ENCODE measurements at places on chromosomes 16 and 17.

GRCh38 chr17:79246225-79247190 lies 171.9 kb downstream of the ENGASE start:
- no peak for DNase-seq

DNA sequence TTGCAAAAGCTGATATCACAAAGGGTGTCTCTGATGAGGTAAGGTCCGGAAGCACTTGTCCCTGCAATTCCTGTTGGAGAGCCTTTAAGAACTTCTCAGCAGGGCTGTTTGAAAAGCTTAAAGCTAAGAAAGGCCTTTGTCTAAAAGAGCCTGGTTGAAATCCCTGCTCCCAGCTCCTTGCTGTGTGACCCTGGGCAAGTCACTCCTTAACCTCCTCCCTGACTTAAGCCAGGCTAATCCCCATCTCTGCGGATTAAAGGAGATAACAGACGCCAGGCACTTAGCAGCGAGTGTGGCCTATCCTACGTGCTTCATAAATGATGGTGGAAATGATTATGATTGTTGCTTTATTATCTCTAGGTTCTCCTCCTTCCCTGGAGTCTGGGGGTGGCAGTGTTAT lies 368.0 kb upstream of the RBFOX1 start:
- DNase-seq = no peak

GRCh38 chr17:28427371-28427770 lies 21.4 kb upstream of the SLC46A1 start:
- no peak for DNase-seq

DNA sequence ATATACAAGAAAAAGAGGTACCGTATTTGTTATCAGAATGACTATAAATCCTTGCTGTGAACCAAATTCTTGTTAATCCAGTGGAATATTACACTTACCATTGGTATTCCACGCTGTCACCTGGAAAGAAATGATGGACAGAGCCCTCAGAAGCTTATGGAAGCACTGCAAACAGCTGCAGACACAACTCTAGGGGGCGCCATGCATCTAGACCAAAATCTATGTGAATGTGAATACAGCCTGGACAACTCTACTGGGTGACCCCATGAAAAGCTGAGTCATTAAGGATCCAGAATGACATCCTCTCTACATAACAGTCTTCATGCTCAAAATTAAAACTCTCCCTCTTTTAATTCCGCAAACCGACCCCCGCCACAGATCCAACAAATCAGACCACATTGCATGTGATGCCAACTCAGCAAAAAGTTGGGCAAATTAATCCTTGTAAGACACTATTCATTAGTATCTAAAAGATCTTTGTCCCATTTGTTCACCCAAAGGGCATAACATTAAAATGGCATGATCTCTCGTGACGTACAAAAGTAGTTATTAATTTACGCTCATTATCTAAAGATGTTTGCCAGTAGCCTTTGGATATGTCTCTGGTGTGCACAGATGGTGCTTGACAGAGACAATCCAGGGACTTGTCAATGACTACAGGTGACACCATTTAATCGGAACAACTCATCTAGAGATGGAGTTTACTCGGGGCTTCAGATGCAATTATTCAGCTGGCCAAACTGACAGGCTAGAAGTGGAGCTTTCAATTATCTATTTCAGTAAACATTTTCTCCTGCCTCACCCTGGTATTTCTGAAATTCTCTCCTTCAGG lies 552.7 kb upstream of the PSMD7 start:
- no peak for DNase-seq

DNA sequence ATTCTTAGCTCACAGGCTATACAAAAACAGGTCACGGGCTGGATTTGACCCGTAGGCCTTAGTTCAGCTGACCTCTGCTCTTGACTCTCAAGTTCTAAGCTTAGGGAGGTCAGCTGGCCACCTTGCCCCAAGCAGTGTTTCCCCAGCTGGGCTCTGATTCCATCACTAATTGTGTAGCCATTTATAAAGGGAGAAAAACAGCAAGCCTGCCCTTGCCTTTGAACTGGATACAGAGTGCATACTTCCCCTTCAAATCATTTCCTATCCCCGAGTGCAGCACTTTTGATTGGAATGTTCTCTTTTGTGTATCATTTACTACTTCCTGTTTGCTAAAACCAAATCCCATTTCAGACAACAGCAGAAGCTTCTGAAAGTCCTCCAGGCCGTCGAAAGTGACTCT lies 153.6 kb downstream of the KATNIP start:
- DNase-seq = no peak

DNA sequence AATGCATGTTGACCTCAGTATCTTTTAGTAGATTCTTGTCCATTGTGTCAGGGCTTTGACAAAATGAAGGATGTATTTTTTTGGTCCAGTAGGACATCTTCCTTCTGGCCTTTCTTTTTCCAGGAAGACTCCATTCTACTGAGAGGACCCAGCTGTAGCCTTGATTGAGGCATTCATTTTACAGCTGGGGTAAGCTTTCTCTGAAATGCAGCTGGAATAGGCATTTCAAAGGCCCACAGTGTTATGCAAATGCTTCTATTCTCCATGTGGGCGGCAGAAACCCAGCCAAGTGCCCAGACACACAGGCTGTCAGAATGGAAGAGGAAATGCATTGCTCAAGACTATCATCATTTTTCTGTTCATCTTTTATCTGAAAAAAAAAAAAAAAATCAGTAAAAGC lies 629.0 kb upstream of the CDH8 start:
- no peak for DNase-seq

DNA sequence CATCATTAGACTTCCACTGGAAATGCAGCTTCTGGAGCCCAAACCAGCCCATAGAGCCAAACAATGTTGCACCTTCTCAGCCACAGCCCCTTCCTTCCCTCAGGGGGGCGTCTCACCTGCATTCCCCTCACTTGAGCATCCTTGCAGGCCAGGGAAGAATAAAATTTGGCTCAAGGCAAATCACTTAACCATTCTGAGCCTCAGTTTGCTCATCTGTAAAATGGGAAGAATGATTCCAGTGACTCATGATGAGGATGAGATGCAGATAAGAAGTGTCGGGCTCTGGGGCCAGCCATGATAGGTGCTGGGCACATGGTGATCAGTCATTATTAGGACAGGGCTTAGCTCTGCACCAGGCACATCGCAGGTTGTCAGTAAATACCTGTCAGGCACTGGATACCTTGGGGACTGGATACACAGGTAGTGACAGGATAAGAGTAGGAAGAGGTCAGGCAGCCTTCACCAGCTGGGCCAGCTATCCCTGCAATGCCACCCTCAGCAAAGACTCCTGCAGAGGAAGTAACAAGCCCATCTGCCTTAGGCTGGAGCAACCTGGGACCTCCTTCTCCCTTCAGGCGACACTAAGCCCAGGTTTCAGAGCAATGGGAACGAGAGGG lies 208.0 kb upstream of the TNRC6C start:
- no peak for DNase-seq

GRCh38 chr16:66050991-66051390 lies 315.5 kb upstream of the CDH5 start:
- DNase-seq = no peak

GRCh38 chr17:35546487-35546886 lies 9.0 kb upstream of the SLFN12L start:
- no peak for DNase-seq

DNA sequence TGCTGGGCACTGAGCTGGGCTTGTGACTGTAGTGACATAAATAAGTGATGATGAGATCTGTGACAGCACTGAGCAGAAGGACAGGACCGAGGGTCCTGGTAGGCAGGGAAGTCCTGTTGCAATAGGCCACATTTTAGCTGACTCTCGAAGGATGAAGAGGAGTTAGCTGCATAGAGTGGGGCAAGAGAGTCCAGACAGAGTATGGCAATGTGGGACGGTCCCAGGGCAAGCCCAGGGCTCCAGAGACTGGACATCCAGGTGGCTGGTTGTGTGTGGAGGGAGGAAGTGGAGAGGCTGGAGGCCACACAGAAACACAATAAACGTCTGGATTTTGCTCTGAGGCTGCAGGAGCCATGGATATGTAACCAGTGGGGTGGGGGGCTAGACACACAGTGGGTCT lies 64.5 kb upstream of the ZNF423 start:
- no peak for DNase-seq

GRCh38 chr17:16255481-16255921 lies 38.5 kb downstream of the PIGL start:
- no peak for DNase-seq

DNA sequence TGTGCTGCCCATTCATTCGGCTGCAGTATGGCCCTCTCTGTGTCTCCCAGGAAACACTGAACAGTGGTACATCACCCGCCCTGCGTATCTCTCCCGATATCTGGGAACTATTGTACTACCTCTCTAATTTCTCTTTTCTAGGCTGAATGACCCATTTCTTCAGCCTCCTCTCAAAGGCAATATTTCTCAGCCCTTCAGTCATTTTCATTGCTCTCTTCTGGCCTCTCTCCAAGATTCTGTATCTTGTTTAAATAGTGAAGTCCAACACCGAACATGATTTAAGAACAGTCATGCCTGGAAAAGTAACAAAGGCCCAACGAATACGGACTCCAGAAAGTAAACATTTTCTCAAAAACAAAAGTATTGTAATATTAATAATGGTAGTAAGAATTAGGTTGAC lies 220.1 kb downstream of the ZFHX3 start:
- no peak for DNase-seq

DNA sequence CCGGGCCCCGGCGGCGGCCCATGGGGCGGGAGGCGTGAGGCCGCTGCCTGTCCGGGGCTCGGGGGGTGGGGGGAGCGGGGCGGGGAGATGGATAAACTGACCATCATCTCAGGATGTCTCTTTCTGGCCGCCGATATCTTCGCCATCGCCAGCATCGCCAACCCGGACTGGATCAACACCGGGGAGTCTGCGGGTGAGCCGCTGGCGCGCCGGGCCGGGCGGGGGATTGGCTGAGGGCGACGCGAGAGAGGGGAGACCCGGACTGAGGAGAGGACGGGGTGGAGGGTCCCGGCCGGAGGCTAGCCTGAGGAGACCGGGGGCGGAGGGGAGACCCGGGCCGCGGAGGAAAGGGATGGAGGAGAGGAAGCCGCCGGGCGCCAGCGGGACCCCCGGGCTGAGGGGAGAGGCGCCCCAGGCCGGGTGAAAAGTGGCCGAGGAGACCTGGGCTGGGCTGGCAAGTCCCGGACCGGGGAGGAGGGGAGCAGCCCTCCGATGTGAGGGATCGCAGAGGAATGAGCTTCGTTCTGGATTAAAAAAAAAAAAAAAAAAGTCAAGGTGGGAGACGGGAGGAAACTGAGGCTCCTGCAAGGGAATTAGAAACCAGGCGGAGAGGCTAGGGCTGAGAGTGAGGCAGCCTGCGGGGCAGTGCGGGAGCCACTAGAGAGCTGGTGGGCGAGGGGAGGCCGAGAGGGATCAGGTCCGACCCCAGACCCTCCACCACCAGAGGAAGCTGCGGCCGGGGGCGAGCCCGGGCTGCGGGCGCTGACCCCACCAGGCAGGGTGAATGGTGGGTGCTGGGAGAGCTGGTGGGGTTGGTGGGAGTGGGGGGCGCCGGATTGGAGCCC lies 526 bp downstream of the MOSMO start:
- DNase-seq = no peak

- no peak for DNase-seq
Measured at GRCh38 chr17:60744355-60744966, 66.8 kb downstream of the BCAS3 start.

- no peak for DNase-seq
Measured at GRCh38 chr16:54216688-54217087, 69.9 kb downstream of the IRX3 start.

GRCh38 chr16:24723663-24724062 lies 5.8 kb upstream of the TNRC6A start:
- DNase-seq = no peak

- no peak for DNase-seq
Measured at GRCh38 chr17:81550285-81550684, 1.9 kb downstream of the FAAP100 start.

- no peak for DNase-seq
Measured at GRCh38 chr17:66317629-66318028, 15.2 kb downstream of the PRKCA start.

DNA sequence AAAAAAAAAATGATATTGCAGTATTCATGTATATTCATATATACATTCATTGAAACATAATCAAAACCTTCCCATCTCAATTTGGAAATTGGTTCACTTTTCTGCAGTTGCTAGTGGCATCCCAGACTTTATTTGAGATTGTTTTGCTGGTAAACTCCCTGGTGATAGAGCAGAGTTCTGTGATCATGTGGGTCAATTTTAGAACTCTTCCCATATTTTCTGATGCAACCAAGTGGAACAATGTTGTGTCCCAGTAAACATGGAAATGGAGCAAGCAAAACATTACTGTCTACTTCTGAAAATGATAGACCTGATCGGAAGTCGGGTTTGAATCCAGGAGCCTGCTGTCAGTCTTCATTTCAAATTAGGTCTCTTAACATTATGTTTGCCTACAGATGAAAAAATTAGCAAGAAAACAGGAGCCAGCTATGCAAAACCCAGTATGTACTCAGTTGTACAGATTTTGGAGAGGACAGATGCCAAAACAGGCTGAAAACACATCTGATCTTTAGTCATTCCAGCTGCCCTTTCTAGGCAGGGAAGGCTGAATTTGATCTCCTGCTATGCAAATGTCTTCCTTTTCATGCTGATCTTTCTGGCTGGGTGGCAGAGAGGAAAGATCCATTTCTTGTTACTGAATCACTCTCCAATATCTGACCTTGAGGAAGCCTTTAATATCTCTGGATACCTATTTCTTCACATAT lies 786.6 kb upstream of the SOX9 start:
- DNase-seq = no peak

DNA sequence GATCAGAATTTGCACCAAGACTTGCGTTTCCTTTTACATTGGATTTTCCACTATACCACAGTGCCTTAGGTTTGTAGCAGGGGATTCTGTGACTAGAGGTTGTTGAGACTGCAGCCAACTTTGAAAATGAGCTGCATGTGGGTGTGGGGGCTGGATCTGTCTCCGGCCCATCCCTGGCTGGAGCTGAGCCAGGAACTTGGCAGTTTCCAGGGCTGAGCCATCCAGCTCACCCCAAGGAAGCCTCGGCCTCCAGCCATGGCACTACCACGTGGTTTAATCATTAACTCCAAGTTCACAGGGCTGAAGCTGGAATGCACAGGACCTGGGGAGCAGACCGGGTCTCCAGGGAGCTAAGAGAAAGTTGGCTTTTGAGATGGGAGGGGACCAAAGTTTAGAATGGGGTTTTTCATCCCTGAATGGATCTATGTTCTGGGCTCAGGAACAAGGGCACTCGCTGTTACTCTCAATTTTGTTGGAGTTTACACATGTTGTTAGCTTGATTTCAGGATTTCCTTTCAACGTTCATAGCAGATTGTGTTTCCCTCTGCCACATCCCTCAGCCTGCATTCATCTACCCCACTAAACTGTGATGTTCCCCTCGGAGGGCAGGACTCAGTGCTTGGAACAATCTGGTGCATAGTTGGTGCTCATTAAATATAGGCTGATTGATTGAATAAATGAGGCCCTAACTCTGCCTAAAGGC lies 42.3 kb upstream of the HNF1B start:
- DNase-seq = no peak

GRCh38 chr16:73062001-73062616 lies 14.2 kb upstream of the ZFHX3 start:
- DNase-seq = no peak

DNA sequence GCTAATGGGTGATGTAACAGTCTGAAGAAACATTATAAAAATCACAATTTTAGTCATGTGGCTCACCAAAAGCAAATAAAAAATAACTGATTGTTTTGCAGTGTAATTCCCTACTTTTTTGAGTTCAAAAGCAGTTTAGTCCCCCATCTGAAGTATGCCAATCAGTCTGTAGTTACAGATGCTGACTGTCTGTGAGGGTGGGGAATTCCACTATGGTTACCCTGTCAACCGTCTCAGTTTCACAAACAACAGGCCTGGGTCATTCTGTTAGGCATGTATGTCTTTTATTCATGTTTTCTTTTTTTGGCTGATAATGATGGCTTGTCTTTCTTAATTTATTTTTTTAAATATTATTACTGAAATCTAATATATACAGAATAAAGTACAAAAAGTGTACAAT lies 69.3 kb downstream of the STXBP4 start:
- DNase-seq = no peak
